ENCODE measurements at places on chromosomes 3 and 15.

DNA sequence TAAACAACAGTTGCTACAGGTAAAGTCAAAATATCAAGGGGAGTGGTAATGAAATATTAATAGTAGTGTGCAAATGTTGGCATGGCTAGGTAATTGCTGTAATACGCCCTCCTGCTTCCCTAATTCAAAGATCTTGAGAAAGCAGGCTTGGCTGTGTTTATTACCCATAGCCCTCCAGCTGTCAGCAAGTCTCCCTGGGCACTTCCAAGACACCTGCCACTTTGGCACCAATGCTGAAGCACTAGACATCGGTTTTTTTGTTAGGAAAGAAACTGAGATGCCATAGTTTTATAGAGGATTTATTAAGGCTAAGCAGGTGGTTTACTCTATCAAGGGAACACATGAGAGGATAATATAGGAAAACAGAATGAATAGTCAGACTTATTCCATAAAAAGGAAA lies 64.4 kb downstream of the P2RY1 start:
- DNase-seq, result no peak

DNA sequence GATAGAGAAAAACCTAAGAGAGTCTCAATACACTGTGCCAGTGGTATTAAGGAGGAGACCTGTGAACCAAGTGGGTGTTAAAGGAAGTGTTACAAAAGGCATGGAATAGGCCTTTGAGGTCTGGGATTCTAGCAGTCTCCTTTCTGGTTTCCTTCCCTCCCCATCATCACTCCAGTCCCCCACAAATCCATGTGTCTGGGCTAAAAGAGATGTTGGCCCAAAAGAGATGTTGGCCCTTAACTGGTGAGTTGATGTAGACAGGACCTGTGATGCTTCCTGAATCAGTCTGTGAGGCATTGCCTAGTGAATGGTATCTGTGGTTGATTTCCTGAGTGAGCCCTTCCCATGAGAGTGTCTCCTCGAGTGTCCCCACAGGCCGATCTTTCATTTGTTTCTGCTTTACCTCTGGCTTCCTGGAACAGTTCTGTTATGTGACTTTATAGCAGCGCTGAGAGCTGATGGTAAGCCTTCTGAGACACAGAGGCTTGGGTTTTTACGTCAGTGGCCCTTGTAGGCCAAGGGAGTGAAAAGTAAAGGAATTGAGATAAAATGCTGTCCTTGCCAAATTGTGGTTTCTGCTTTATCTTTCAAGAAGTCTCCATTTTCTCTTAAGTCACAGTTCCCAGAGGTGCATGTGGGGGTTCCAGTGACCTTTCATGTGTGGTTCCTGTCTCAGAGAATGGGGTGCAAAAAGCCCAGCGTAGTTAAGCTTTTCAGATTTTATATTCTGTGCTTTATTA lies 87.8 kb downstream of the KLHL25 start:
- DNase-seq, result no peak

DNA sequence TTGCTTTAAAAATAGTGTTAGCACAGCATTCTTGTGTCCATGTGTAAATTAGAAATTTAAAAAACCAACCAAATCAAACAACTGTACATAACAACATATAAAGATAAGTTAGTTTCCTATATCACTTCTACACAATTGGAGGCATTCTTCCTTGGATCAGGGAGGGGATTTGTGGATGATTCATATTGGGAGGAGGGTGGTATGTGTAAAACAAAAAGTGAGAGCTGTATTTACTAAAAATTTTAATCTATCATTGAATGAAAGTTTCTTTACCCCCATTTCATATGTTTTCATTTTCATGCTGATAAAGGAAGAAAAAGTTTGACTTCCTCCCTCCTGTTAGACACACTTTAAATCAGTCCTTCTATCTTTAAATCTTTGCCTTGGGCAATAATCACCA lies 325.0 kb downstream of the SATB1 start:
- no peak for DNase-seq

DNA sequence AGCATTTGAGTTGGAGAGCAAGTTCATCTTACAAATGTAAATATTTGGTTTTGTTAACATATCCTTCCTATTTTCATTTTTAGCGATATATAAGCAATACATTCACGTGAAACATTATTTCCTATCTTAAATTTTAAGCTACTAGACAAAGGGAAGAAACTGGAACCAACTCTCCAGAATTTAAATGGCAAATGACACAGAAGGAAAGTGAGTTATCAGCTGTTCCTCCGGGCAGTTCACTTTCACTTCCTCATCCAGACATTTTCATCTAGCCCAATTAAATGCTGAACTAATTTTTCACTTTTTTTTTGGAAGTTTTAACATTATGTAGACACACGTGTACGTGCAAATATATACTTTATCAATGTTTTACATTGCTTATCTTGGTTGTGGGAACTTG lies 58.7 kb downstream of the MORC1 start:
- no peak for DNase-seq

DNA sequence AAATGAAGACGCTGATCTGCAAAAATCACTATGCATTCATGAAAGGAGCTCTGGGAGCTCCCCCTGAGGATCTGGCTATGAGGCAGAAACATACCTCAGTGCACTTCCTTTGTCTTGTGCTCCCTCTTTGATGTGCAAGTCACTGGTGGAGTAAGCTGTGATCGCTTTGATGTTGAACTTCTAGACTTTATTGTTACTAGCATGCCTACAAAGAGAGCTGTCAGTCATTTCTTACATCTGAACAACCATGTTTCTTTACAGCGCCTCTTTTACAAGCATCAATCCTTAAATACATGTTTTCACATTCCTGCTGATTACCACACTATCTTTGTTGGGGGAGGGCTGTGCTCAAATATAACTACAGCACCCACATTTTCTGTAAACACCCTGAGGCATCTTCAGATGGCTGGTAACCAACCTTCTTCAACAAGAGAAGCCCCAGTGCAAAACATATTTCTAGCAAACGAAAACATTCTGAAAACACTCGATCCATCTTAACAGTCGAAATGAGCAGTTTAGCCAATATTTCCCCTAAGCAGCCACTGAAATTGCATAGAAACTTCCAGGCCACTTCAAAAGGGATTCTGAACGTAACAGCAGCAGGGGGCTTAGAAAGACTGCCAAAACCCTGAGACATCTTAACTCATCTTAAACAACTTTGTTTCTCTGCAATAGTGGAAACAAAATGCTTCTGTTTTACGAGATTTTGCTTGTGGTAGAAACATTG lies 101.9 kb upstream of the ICE2 start:
- DNase-seq, result no peak
